ENCODE measurements at places on chromosomes 16 and 17.

DNA sequence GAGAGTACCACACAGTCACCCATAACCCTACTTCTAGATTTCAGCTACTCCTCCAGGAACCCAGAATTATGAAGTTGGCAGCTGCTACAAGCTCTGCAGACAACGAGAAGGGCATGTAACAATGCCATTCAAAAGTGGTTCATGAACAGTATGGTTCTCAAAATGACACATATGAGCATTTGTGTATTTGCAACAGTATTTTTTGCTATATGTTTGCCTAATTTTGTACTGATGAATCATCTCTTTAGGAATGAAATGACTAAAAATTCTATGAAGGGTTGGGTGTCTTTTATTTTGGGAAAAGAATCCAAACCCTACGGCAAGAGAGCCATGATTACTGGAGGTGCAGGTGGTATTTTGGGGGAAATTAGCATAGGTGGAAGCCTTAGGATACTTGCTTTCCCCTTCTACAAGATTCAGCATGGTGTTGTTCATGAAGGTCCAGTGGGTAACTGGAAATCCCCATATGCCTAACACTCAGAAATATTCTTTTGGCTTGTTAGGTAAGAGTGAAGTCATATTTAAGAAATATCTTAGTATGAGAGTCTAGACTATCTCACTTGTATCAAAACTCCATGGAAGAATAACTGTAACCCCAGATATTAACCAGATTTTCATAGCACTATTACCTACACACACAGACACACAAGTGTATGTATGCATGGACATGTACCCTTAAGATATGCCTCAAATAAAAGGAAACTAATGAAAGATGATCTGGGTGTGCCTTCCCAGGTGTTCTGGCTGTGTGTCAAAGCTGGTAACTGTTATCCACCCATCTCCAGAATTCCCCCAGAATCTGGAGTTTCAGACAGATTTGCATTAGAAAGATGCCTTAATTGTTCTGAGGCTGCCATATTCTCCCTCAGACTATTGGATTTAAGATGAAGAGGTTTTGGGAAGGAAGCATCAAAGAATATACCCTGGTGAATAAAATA is 688.2 kb upstream of the SOX9 start:
- no peak for DNase-seq

- DNase-seq: no peak
Measured at GRCh38 chr17:50767446-50767845, at the start of gene ANKRD40CL. Gene ANKRD40CL, minus strand, starts transcription at chr17:50767518. Its CDS starts 605 bp downstream, at chr17:50766913.

DNA sequence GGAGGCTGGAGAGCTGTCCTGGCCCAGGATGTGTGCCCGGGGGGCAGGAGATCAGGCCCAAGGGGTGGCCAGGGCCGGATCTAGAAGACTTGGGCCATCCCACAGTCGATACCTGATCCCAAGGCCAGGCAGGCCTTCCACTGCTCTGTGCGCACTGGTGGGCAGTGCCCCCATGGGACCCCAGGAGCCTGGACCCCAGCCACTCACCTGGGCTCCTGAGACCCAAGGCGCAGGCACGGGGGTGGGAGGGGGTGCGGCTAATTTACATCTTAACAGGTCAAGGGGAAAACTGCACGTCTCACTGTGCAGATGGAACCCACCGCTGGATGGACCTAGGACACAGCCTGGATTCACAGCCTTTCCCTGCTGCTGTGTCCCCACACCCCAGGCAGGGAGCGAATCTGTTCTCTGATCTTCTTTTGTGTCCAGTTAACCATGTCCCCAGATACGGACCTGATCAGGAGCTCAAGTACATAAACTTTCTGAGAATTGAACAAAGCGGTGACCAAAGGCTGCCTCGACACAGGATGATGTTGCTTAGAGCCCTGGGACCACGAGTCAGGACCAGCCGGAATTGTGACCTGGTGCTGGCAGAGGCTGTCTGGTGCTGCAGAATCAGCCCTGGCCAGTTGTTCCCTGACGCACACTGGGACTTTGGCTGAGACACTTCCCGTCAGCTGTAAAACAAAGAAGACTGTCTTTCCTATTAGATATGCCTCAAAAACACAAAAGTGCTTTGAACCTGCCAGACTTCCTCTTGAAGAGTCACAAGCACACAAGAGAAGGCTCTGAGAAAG is 60.6 kb downstream of the TNFRSF13B start:
- DNase-seq: no peak

DNA sequence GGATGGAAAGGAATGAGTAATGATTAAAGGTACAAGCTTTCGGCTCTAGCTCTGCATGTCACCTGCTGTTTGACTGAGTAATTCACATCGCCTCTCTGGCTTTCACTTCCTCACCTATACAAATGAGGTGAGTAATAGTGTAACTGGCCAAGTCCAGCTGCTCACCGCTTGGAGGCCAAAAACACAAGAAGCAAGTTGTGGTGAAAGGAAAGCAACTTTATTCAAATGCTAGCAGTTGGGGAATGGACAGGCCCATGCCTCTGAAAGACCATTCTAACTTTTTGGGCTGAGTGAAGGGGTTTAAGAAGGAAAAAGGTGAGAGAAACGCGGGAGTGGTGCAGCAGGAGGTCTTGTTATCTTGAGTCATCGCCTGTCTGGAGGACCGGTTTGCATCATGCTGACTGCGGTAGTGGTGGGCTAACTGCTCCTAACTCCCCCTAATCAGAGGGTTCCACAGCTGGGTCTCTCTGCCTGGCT is 45.7 kb upstream of the CSNK2A2 start:
- DNase-seq: no peak

- no peak for DNase-seq
Measured at GRCh38 chr17:32484041-32484461, 2.7 kb upstream of the CDK5R1 start.

GRCh38 chr17:79498854-79499253 is 112.0 kb downstream of the RBFOX3 start:
- DNase-seq: no peak

- no peak for DNase-seq
Measured at GRCh38 chr17:57569021-57569420, 176.1 kb downstream of the CCDC182 start.

- DNase-seq: no peak
Measured at GRCh38 chr16:53429221-53429943, 4.9 kb upstream of the RBL2 start.

GRCh38 chr17:75250009-75250471 is 11.4 kb downstream of the GGA3 start:
- no peak for DNase-seq

- DNase-seq: no peak
Measured at GRCh38 chr17:39062846-39063680, 88.4 kb downstream of the PLXDC1 start.

GRCh38 chr17:56186222-56186786 is 33.0 kb downstream of the ANKFN1 start:
- no peak for DNase-seq

DNA sequence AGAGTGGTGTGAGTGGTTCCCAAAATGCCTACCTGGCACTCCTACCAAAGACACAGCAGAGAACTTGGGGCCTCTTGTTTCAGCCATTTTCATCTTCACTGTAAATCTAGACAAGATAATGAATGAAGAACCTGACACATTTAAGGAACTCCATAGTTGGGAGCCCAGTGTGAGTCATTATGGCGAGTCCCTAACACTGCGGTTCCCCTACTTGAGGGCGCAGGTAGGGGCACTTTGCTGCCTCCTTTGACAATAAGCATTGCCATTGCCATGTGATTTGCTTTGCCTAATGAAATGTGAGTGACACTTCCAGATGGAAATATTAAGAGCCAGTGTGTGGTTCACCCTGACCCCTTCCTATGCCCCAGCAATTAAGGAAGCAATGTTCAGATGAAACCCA is 517.6 kb downstream of the MAF start:
- no peak for DNase-seq

GRCh38 chr16:1706386-1707192 is 594 bp downstream of the MAPK8IP3 start:
- DNase-seq: no peak

- DNase-seq: no peak
Measured at GRCh38 chr17:42337442-42337841, 49.1 kb downstream of the STAT5A start.

GRCh38 chr16:15993541-15993940 is 44.1 kb downstream of the ABCC1 start:
- no peak for DNase-seq

DNA sequence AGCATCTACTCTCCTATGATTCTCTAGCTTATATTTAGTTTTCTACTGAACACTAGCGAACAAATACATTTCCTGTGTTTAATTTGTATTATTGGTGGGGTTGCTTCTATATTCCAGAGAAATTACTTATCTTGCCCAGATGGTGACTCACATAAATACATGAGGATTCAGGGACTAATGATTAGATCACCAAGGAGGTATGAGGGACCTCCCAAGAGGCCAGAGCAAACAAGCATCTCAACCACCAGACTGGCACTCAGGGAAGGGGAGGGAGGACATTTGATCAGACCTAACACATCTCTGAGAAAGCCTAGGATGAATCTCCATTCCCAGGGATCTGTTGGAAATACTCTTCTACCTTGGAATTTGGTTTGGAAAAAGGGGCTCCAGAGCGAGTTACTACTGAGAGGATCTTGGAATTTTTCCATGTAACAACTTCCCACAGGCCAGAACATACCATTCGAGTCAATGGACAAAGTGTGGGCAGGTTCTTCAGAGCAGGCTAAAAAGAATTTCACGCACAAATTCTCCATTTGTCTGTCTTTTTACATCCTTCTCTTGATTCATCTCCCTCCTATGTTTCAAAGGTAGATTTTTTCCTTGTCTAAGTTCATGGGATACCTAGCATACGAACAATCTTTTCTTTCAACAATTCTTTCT is 262.6 kb upstream of the MYOCD start:
- no peak for DNase-seq

GRCh38 chr17:55683550-55684315 is 38.9 kb downstream of the TMEM100 start:
- DNase-seq: no peak

GRCh38 chr16:70724146-70725023 is 38.5 kb upstream of the MTSS2 start:
- no peak for DNase-seq

DNA sequence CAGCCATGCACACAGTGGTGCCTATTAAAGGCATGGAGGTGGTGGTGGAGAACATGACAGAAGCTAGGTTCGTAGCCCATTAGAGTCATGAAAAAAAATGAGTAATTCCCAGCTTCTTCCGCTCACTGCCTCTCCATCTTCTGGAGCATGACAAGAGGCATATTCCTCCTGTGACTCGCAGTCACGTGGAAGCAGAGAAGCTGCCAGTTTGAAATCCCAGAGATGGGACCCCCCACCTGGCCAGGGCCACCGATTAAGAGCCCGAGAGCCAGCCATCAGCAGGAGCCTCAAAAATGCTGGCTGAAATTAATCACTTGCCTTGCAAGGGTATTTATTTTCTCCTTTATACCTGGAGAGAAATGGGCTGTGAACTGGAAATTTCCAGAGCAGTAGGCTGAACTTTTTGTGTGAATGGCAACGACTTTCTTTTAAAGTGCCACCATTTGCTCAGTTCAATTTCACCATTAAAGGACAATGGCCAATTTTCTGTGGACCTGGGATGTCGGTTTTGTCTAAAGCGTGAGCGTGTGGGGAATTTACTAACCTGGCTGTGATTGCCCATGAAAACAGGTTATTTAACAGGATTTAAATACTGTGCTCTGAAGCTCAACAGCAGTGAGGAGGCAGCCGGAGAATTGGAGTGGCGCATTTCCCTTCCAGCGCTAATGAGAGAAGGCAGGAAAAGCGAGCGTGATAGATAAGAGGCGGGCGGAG is 189.7 kb upstream of the SDK2 start:
- no peak for DNase-seq

DNA sequence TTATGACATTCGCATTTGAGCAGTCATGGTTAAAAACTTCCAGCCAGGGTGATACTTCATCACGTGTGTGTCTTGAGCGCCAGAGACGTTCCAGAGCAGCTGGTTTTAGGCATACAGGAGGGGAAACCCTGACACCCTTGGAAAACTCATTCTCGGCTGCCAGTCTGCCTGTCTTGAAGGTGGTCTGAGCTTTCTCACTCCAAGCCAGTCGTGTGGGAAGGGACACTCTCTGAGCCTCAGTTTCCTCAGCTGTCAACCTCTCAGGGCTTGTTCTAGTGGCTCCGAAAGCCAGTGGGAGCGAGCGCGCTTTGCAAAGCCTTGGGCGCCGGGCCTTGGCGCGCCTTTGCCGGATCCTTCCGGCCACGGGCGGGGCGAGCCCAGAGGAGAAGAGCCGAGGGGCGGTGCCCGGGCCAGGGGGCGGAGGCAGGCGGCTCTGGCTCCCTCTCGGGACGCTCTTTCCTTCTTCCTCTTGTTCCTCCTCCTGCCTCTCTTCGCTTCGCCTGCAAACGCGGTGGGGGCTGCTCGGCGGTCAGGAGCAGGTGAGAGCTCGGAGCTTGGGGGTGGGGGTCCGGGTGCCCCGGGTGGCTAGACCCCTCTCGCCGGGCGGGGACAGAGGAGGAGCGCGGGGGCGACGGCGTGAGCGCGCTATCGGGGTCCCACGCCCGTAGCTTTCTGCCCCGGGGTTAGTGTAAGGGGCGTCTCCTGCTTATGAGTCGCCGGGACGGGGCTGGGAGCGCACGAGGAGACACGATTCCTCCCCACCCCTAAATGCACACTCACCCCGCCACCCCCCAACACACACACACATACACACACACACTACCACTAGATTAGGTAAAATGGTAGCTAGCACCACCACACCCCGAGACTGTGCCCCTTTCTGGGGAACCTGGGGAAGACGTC is at the start of gene LDAF1:
Gene LDAF1, plus strand, starts transcription at position 467 of the 903 bp plus-strand sequence. CDS start 2,509 bp downstream, outside the sequence.
- peak; percentile 50 for DNase-seq

- peak; percentile 30 for DNase-seq
Measured at GRCh38 chr17:33804401-33804800, 450.7 kb upstream of the CCL2 start.

- DNase-seq: no peak
Measured at GRCh38 chr16:77970371-77970770, 52.0 kb upstream of the CLEC3A start.

GRCh38 chr17:27609611-27610303 is 21.2 kb upstream of the LGALS9 start:
- DNase-seq: peak; percentile 21

DNA sequence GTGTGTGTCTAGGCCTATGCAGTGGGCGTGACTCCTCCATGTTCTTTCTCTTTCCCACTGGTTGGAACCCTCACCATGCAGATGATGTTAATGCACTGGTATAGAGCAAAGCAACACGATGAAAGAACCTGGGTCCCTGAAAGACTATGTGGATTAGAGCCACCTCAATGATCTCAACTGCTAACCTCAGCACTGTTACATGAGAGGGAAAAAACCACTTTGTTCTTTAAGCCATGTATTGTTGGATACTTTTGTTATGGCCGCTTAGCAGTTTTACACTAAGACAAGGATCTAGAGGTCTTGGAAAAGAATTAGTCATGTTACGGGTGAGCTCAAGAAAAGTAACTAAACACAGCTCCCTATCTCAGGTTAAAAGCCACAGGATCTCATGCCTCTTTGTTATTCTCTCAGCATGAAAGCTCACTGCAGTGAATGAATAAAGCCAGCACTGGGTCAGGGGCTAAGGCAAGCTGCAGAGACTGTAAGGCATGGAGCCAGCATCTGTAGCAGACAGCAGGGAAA is 56.6 kb upstream of the RBBP6 start:
- DNase-seq: no peak
